ENCODE measurements at places on chromosomes 3 and 15.

DNA sequence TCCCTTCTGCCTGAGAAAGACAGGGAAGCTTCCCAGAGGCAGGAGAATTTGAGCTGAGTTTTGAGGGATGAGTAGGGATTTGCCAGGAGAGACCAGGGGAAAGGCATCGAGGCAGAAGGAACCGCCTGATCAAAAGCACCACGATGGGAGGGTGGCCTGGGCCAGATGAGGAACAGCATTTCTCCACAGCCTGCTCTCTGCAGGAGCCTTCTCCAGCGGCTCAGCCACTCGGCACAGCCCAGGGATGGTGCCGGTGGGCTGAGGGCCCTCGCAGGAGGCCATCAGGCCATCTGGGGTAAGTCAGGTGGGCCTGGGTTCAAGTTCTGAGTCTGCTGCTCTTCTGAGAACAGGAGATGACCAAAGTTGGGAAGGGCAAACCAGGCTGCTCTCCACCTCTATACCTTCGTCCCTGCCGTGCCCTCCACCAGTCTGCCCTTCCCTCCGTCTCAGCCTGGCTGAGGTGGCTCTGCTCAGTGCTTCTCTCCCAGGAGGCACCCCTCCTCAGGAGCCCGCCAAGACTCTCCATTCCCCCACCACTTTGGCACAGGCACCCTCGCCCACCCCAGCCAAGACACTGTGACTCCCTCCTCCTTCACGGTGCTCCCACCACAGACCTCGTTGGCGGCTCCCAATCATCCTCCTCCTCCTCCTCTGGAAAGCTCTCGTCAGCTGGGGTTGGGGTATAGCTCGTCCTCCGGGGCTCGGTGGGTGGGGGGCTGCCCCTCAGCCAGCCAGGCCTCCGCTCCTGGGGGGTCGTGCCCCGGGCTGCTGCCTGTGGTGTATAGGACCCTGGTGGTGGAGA is 34.9 kb downstream of the GRIP2 start:
- DNase-seq: no peak

DNA sequence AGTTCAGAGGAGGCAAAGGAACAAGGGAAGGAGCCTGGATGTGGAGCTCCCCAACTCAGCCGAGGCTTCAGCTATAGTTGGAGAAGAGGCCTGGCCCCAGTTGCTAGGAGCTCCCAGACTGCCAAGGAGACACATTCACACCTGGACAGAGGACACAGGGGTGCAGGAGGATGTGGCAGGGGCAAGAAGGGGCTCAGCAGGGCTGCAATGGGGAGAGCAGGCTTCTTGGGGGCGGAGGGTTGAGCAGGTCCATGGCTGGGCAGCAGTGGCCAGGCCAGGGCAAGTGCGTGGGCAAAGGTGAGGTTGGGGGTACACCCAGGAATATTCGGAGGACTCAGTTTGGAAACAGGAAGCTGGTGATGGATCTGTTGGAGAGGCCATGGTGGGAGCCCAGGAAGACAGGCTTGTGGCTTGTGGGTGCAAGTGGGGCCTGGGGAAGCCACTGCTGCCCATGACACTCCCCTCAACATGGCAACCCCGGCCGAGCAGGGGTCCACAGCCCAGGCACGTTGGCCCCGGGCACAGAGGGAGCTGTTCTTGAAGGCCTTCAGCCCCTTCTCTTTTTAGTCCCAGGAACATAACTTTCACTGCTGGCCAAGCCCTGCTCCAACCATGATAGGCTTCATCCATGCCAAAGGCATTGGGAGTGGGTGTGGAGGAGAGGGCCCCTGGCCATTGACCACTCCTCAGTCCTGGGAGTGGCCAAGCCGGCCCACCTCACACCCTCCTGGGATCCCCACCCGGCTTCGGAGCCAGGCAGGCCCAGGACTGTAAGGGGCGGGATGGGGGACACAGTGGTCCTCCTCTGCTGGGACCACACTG is 33.3 kb downstream of the TSPAN3 start:
- DNase-seq: no peak

- DNase-seq: no peak
Observed at GRCh38 chr3:166734734-166735133, 645.4 kb downstream of the ZBBX start.

DNA sequence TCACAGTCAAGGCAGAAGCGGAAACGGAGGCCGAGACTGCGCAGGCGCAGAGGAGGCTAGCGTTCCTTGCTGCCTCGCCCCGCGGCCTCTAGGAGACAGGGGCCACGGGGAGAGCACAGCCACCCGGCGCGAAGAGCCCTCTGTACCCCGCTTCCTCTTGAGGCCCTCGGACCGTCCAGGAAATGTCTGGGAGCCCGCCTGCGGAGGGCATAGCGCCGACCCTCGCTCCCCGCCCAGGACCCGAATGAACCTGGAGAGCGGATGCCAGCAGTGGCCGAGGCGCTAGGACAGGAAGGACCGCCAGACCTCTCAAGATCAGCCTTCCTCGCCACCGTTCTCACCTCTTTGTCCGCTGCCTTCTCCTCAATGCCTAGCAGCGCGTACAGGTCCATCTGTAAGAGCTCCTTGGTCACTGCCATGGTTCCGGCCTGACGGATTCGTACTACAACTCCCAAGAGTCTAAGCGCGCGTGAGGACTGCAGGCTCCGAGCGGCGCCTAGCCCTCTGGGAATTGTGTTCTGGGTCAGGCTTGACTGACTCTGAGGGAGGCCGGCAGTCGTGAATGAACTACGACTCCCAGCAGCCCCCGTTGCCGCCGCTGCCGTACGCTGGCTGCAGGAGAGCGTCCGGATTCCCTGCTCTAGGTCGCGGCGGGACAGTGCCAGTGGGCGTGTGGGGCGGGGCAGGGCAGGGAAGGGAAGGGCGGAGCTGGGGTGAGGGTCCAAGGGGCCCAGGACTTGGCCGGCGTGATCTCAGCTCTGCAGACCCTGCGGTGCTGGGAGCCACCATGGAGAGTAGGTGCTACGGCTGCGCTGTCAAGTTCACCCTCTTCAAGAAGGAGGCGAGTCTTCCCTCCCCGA is at the start of the genes DNAJC17 and ZFYVE19:
Gene DNAJC17 (minus strand): TSS at position 446 of the 860 bp plus-strand sequence. CDS start 27 bp downstream, at position 419.
Gene ZFYVE19 (plus strand): TSS at position 62 of the 860 bp plus-strand sequence. CDS start 501 bp downstream, at position 563.
- DNase-seq: peak; percentile 90

GRCh38 chr3:40655551-40655950 is 130.8 kb downstream of the ZNF621 start:
- no peak for DNase-seq

DNA sequence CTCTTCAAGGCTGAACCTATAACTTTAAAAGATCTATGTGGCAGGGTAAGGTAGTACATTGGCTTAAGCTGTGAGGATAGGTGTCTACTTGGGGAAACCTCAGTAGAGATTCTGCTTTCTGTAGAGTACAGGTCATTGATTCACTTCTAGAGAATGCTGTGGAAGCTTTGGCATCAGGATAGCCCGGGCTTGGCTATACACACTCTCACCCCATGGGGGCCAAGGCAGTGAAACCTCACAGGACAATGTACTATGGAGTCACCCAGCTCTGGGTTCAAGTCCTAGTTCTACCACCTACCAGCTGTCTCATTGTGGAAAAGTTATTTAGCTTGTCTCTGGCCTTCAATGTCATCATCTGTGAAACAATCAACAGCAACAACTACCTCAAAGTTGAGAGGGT is 9.0 kb downstream of the MTFMT start:
- no peak for DNase-seq

DNA sequence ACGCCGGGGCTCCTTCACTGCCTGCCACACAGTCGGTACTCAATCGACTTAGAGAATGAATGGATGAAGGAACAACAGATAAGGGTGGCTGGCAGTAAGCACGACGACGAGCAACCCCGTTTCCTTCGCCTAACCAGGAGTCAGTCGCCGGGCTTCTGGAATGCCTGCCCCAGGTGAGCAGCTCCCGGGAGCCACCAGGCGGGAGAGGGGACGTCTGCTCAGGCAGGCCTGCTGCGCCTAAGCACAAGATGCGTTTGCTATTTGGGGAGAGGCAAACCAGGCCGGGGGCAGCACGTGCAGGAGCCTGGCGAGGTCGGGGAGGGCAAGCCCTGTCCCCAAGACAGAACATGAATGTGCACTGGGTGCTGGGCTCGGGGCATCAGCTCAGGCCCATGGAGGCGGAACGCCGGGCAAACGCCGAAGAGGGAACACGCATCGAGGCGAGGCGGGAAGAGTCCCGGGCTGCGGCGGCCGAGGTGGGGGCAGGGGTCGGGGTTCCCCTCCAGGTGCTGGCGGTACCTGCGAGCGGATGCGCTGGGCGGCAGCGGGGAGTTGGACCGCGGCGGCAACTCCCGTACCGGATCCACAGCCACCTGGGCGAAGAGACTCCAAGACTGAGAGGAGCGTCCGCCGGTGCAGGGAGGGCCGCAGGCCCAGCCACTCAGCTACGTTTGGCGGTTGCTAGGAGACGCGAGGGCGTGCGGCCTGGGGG is at the start of gene CFAP92:
Gene CFAP92 (minus strand): TSS at position 616 of the 712 bp plus-strand sequence. CDS start 772 bp downstream, outside the sequence.
- DNase-seq: peak; percentile 61

DNA sequence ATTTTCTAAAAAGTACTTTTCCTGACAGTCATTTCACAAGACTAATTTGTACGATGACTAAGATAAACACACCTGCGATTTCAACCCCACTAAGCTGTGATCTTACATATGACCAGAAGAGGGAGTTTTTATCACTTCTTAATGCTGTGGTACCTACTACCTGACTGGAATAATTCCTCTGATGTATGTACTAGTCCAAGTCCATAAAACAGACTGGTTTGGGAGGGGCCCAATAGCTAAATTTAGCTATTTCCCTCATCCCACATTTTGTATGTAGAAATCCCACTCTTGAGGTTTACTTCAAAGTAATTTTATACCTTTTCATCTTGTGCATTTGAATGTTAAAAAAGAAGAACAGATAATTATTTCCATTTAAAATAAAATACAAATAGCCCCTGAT is 49.7 kb upstream of the SCAANT1 start:
- no peak for DNase-seq

GRCh38 chr3:155065537-155065936 is 14.6 kb upstream of the MME start:
- DNase-seq: no peak

DNA sequence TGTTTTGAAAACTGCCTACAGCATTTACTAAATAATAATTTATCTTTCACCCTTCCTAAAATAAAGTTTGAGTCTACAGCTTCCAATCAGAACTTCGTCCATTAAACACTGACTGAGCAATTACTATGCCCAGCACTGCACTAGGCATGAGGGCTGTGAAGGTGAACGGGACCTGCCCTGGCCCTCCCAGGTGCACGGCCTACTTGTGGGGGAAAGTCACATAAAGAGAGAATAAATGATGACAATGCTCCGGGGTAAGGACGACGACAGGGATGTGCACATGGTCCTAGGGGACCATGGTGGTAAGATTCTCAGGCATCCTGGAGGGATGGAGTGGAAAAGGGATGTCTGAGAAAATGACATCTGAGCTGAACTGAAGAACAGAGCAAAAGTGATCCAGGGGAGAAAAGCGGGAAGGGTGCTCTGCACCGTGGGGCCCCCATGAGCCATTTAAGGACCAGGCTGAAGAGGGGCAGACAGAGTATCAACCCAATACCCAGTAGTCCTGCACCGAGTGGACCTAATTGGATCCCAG is 11.5 kb downstream of the PLA2G4F start:
- DNase-seq: no peak

DNA sequence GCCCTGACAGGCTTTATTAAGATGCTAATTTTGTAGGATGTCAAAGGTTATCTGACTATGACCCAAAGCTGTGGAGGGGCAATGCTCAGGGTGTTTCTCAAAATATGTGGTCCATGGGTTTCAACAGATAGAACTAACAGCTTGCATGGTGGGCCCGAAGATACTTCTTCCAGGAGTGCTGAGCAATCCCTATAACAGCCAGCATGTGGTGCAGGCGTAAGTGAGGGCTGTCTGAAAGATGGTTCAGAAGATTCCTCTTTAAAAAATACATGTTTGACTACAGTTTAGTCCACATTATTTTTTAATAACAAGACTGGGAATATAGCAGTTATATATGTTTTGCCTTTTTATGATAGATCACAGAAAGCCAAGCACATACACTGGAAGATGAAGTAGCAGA is 7.6 kb downstream of the SCG3 start:
- DNase-seq: no peak

DNA sequence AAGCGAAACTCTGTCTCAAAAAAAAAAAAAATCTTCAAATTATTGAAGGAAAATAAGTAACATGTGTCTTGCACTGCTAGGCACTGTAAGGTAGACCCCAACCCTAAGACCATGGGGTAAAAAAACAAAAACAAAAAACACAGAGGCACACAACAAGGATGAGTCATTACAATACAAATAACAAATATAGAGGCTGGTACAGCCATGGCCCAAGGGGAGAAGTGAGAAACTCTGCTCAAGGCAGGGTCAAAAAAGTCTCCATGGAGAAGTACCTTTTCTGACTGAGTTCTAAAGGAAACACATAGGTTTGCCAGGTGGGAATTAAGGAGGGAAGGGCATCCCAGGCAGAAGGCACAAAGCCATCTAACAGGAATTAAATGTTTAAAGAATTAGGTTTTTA is 54.5 kb downstream of the TOP2B start:
- DNase-seq: no peak

- DNase-seq: no peak
Observed at GRCh38 chr3:17258823-17259436, 374.2 kb downstream of the PLCL2 start.

DNA sequence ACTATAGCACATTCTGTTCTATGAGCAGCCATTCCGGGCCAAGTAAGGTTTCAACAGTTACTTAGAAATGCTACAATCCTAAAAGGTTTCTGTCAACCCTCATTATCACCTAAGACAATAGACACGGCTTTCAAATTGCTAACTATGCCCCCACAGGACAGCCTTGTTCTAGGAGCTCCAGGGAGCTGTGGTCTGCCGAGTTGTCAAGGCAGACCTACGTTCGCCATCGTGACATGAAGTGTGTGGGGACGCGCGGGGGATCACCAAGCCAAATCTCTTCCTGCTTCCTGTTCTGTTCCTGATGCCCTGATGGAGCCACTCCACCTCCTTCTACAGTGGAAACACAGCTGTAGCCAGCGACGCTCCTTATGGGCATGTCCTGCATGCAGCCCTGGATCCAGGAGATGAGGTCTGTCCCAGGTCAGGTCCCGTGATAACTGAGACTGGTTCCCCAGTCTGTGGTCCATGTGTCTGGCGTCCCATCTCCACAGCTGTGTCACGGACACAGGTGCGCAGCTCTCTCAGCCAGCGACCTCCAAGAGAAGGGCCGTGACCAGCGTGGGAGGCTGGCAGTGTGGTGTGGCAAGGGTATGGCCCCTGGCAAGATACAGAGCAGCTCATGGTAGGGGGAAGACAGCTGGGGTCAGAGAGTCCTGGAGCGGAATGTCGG is 82.8 kb downstream of the PCSK6 start:
- DNase-seq: no peak

DNA sequence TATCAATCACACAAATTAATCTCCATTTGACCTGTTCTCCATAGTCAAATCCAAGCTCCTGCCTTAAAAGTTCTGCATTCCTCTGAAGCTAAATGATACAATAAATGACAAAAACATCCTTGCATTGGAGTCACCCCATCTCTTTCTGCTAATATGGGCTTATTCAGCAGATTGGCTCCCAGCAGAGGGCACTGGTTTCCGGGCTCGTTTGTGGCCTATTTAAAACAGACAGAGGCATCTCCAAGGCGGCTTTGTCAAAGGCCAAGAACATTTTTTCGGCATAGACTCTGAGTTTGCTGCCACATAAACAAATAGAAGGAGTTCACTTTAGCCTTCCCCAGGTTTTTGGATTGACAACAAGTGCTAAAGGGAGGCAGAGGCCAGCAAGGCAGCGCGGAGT is 204.4 kb upstream of the RASGRP1 start:
- DNase-seq: no peak

- DNase-seq: no peak
Observed at GRCh38 chr15:77021803-77022381, 27.0 kb downstream of the PSTPIP1 start.

Measured in NCI-H2081 treated with DMSO at 0.1 percent for 48 hours (cell line).